AG04450 (cell line): ENCODE measurements at places on chromosomes 12 and 14. TPM values are rescaled to one million over a fixed set of nuclear protein-coding genes. Genes with fewer than 3 reads are reported as not detected.

DNA sequence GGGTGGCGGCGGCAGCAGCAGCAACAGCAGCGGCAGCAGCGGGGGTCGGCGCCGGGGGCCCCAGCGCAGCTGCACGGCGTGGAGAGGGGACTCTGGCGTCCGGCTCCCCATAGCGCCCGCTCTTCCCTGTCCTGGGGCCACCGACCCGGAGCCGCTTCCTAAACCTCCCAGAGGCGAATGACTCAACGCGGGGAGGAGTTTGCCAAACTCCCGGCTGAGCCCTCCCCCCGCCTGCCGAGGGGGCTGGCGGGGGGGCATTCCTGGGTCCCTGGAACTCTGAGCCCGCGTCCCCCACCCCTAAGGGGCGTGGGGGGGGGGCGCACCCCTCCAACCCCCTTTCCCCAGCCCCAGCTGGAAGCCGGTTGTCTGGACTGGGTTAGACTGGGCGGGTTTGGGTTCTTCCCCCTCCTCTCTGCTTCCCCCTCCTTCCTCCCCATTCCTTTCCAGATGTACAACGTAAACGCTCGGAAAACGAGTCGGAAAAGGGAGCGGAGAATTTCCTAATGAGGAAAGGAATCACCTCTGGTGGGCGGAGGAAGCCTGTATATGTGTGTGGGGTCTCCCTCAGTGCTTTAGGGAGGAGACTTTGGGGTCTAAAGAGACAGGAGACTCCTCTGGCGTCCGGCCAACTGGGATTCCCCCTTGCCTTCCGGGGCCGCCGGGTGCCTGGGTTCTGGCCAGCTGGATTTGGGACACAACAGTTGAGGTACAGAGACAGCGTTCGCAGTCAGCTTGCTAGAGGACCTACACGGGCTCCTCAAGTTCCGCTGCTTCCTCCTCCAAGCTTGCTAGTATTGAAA lies at the start of gene ITGA5:
Gene ITGA5 (minus strand): TSS at position 179 of the 800 bp plus-strand sequence. CDS start 68 bp downstream, at position 111.
- DNase-seq, result no peak

GRCh38 chr12:103975368-103975767 lies 9.7 kb downstream of the TDG start:
- DNase-seq, result no peak

DNA sequence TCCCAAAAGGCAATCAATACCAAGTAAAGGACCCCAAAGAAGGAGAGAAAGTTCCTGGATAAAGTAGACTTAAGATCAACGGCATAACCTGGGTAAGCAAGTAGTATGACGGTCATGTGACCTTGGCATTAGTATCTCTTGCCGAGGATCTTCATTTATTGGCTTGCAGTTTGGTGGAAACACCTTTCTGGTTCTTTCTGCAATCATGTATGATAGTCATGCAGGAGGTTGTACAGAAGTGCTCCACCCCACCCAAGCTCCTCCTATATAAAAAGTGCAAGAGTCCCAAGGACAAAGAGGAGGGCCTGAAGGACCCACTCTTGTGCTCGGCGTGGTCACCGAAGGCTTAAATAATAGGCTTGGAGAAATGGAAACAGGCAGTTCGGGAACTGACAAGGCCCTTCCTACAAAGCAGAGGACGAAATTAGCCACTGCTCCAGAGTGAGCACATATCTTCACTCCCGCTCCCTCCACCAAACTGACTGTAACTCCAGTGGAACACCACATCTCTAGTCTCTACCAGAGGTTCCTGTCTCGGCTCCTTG lies 750 bp downstream of the CS start:
- no peak for DNase-seq

DNA sequence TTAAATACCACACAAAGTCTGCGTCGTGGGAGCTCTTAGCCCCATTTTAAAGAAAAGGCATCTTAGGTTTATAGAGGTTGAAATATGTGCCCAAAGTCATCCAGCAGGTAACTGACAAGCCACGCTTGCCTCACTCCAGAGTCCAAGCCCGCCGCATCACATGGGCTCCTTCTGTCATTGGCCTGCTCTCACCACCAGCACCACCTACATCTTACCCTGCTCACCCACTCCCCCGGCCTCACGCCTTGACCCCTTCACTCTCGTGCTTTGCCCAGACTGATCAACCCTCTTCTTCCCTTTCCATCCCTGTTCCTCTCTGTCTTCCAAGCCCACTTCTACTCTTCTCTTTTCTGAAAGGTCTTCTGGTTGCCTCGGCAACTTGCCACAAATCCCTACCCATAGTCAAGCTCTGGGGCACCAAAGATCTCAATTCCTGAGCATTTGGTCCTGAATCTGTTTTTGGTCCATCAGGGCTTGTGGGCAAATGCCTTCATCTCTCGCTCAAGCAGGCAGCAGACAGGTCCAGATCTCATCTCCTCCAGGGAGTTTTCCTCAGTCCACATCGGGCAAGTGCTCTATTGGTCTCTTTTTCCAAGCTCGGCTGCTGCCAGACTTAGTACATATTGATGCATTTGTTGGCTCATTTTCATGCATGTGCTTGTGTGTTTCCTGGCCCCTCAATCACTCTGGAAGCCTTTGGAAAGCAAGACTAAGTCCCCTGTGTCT lies 3.5 kb upstream of the KRT1 start:
- no peak for DNase-seq

- no peak for DNase-seq
These were observed 269.9 kb downstream of the CACNA1C start for GRCh38 chr12:2322554-2323120.

GRCh38 chr12:132413931-132414588 lies 75.9 kb upstream of the FBRSL1 start:
- DNase-seq, result no peak

Gene IFNG-AS1
- polyA plus RNA-seq, result not detected in 2 replicates
